T-helper 9 cell (primary cell): ENCODE measurements at places on chromosomes 11 and 22.

DNA sequence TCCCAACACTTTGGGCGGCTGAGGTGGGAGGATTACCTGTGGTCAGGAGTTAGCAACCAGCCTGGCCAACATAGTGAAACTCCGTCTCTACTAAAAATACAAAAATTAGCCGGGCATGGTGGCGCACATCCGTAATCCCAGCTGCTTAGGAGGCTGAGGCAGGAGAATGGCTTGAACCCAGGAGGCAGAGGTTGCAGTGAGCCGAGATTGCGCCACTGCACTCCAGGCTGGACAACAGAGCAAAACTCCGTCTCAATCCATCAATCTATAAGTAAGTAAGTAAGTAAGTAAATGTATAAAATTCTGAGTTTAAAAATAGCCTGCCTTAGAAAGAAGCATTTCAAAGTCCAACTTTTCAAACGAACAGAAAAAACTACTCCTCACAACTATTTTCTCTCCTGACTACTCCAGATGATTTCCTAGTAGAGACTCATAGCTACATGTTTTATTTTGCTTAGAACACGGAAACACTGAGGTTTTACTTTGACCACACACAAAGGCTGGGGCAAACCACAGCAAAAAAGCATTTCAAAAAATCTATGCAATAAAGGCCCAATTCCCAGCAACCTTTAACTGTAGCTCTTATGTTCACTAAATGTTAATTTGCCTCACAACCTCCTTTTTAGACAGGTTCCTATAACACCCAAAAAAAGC is 16.3 kb downstream of the SPTY2D1 start:
- DNase-seq, result peak; percentile 17

DNA sequence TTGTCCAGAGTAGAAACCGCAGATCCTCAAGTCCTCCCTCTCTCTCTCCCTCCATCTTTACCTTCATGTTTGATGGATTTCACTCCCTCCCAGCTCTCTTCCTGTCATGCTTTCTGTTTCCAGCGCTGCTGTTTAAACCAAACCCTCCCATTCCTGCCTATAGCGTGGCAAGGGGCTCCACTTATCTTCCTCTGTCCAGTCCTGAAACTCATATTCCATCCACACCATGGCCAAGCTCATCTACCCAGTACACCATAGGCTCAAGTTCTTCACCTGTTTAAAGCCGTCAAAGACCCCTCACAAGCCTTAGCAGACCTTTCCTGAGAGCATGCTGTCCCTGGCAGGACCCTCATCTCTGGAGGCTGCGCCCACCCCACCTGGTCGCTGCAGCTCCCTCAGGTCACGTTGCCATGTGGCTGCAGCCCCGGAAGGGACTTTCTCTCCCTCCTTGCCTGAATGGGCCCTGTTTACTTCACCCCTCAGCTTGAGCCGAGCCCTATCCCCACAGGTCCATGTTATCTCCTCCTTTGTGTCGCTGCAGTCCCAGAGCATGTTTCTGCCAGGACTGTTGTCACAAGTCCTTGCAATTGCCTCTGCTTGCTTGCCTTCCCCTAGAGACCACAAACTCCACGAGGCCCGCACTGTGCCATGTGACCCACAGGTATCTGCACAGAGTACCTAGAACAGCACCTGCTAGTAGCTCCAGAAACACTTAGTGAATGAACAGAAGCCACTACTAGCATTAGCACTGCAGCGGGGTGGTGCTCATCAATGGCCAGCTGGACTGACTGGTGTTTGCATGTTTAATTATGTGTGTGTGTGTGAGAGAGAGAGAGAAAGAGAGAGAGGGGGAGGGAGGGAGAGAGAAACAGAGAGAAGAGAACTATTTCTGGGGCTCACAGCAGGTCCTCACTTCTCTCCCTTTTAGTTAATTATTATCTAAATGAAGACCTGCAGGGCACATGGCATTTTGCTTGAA is 149.4 kb upstream of the SNX19 start:
- DNase-seq, result no peak

GRCh38 chr11:10459029-10459970 is 4.2 kb downstream of the AMPD3 start:
- DNase-seq, result peak; percentile 58

DNA sequence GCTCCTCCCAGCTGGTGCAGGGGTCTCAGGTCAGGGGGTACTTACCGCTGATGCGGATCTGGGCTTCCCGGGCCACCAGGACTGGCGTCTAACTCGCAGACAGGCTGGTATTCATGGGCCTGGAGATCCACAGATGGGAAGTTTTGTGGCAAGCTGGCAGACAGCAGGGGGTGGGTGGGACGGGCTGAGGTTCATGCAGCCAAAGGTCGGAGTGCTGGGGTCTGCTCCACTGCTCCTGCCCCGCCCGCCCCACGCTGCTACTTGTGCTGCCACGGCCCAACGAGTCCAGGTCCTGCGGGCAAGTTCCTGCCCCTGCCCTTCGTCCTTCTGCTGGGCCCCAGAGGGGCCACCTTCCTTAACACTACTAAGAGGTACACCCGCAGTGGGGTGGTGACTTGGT is 3.1 kb downstream of the ACY3 start:
- no peak for DNase-seq

DNA sequence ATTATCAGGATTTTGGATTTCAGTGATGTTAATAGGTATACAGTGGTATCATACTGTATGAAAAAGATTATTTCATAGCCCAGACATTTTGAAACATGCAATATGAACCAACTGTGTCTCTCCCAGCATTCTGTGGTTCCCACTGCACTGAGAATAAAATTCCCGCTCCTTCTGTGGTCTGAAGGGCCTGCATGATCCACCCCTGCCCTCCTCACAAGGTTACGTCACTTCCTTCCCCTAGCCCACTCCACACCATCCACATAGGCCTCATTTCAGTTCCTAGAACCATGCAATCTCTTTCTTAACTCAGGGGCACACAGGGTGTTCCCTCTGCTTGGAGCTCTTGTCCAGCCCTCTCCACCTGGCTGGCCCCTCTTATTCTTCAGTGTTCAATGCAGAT is 103.1 kb downstream of the TSPAN18 start:
- no peak for DNase-seq

DNA sequence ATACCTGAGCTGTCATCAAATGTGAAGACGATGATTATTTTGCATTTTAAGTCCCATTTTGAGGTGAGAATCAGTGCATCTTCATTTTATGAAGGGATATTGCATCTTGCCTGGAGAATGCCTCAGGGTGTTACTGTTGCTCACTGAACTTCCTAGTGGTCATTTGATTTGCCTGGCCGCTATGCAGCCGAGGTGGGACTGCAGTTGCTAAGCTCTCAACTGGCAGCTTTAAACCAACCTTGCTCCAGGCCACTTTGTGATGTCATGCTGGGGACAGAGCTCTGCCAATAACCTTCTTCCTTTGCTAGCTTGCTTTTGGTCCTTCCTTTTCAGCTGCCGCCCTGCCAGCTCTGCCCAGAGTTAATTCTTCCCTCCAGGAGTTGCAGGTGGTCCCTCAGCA is 409.4 kb upstream of the B3GAT1 start:
- DNase-seq, result no peak

- DNase-seq, result no peak
Observed at GRCh38 chr11:46391578-46392420, at the start of gene CHRM4. CHRM4 (minus strand) TSS chr11:46391776; CDS start chr11:46386557, 5,219 bp downstream.

- DNase-seq, result no peak
Observed at GRCh38 chr22:38465673-38466490, 2.0 kb upstream of the KDELR3 start.

DNA sequence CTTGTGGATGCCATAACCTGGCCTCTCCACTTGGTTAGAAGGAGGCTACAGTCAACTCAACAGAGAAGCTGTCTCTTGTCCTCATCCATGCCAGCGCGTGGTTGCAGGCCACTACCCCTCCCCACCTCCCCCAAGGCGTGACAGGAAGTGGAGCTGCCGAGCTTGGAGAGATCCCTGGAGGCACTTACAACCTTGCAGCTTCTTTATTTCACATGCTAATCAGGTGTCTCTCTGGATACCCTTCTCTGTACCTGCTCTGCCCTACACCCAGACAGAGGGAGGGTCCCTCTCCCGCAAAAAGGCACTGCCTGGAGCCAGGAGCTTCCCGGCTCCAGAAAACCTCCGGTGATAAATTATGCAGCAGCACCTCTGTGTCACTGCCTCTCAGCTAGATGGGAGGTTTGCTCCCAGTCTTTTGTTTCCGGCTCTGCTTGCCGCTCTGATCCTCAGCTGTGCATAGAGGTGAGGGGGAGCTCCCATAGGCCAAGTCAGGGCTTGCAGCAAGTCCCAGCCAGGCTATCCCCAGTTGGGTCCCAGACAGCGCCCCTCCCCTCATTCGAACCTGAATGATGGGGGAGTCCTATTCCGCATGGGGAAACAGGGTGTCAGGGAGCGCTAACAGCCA is 5.7 kb downstream of the LRP4 start:
- no peak for DNase-seq

- DNase-seq, result no peak
Observed at GRCh38 chr11:10599388-10600175, 31.1 kb upstream of the LYVE1 start.

DNA sequence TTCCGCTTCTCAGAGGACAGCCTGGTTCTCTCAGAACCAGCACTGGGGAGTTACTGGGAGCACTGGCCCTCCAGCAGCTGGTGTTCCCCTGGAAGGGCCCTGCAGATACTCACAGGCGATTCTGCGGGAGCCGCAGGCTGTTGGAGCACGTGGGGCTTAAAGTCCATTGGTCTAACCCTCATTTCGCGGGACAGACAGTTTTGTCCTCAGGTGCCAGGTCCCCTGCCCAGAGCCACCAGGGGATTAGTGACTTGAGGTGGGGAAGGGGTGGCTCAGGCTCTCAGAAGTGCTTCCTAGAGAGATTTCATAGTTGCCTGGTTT is 53.9 kb downstream of the CACNA1I start:
- no peak for DNase-seq
